T follicular helper cell (primary cell): ENCODE measurements at places on chromosomes 1 and 21.

- DNase-seq: no peak
These were observed 2.6 kb downstream of the ALPL start for GRCh38 chr1:21511579-21512522.

DNA sequence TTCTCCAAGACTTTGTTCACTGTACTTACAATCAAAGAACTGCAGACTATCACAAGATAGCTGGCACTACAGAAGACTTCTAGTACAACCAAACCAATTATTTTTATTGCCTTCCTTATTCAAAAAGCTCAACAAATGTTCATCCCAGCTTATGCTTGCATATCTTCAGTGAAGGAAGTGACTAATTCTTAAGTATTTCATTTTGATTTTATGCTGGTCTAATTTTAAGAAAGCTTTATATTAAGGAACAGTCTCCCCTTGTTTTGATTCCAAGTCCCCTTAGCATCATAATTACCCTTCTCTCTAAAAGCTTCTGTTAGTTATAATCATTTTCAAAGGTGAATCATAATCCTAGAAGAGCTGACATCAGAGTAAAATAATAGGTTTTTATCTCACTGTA lies 132.9 kb downstream of the LRRIQ3 start:
- no peak for DNase-seq

DNA sequence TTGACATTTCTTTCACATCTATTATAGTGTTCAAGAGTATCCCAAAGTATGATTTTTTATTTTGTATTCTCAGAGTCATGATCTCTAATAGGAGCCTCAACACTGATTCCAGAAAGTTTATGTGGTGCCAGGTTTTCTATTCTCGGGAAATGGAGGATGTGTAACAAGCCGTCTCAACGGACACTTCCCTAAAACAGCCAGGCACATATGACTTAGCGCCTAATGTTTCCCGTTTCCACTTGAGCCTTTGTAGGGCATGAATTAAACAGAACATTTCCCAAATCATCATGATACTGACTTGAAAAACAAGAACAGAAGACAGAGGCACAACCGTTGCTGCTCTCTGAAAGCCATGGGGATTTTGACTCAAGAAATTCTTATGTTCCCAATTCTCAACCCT lies 8.0 kb downstream of the CYYR1 start:
- no peak for DNase-seq

DNA sequence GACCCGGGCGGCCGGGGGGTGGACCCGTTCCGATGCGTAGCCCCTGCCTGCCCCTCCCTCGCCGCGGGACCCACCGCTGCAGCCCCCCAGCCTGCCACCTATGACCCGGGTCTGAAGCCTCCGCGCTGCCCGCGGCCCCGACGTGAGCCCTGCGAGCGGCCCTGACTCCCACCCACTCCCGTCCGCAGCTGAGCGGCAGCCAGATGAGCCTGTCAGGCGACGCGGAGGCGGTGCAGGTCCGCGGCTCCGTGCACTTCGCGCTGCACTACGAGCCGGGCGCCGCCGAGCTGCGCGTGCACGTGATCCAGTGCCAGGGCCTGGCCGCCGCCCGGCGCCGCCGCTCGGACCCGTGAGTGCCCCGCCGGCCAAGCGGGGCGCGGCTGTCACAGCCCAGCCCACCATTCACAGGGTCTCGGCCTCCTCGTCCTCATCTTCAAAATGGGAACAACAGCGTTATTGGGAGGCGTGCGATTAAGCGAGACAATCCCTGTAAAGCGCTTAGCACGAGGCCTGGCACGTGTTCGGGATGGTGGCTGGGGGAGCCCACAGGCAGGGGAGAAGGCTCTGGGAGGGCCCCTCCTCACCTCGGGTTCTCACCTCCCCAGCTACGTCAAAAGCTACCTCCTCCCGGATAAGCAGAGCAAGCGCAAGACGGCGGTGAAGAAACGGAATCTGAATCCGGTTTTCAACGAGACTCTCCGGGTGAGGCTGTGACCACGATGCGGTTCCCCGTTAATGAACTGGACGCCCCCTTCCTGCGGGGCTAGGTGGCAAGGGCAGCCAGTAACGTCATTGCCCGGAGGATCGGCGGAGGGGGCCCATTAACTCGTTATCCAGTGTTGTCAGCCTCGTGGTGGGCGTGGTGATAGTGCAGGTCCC lies 8.2 kb downstream of the SYTL1 start:
- DNase-seq: no peak

DNA sequence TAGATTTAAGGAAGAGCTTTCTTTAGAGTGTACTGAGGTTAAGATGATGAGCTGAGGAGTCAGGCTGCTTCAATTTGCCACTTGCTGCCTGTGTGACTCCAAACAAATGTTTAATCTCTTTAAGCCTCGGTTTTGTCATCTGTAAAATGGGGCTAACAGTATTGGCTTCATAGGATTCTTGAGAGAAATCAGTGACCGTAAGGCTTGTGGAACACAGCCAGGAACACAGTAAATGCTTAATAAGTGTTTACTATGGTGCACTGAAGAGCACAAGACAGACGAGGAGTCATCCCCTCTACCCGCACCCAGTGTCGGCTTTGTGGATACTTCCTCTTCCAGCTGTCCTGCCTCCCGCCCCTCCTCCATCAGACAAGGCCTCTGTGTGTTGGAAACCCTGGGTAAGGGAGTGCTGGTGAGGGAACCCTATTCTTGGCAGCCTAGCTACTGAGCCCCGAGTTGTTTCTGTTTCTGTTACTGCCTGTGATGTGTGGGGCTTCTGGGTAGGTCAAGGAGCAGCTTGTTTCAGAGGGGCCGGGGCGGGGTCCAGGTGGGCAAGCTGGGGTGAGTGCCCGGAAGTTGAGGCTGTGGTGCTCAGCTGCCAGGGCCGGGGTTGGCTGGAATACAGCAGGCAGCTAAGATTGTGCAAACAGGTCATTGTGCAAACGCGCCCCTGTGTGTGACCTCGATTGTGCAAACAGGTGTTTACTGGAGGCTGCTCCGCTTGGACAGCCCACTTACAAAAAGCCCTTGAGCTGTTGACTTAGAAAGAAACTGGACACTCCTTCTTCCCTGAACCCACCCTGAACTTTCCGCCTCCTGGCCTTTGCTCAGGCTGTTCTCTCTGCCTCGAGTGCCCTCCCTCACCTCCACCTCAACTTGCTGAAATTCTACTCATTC lies 4.0 kb upstream of the CSF3R start:
- no peak for DNase-seq

GRCh38 chr1:45979778-45980176 lies 152.7 kb downstream of the PIK3R3 start:
- no peak for DNase-seq

- no peak for DNase-seq
These were observed 2.3 kb downstream of the POFUT2 start for GRCh38 chr21:45285266-45285931.

- DNase-seq: no peak
These were observed 15.4 kb downstream of the TRABD2B start for GRCh38 chr1:47981667-47982350.

DNA sequence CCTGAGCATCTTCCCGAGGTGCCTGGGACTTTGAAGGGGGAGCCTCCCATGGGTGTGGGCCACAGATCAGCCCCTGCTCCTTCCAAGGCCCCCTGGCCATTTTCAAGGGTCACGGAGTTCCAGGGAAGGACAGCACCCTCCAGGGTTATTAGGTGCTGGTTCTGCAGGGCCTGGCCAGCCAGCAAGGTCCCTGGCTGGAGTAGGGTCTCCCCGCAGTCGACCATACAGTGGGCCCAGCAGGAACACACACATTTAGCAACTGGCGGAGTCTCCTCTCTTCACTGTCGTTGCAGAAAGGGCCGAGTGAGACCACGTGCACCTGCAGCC lies 17.7 kb upstream of the SUMO3 start:
- DNase-seq: no peak

DNA sequence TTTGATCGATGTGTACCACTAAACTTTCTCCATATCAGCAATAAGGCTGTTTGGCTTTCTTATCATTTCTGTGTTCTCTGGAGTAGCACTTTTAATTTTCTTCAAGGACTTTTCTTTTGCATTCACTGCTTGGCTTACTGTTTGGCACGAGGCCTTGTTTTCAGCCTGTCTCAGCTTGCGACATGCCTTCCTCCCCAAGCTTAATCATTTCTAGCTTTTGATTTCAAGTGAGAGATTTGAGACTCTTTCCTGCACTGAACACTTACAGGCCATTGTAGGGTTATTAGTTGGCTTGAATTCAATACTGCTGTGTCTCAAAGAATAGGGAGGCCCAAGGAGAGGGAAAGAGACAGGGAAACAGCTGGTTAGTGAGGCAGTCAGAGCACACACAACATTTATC lies 120.6 kb upstream of the KCND3 start:
- no peak for DNase-seq

GRCh38 chr1:212290608-212291007 lies 5.4 kb downstream of the PPP2R5A start:
- DNase-seq: no peak

- DNase-seq: no peak
These were observed 3.2 kb downstream of the ATP1B1 start for GRCh38 chr1:169109561-169110134.

DNA sequence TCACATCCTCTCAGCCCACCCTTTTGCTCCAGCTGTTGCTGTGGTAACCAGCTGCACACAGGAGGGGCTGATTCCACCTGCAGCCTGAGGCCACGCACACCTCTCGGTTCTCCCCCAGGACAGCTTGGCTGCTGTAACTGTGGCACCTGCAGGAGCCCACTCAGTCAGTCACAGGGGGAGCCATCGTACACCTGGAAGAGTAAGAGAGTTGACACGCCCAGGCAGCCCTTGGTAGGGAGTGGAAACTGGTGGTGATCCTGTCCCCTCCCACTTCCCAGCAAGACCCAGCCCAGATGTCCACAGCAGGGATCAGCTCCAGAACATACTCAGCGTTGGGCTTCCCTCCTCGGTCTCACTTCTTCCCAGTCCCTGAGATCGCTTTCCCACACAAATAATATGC lies 32.2 kb upstream of the BACE2 start:
- DNase-seq: no peak

GRCh38 chr1:199851439-199852140 lies 175.9 kb upstream of the NR5A2 start:
- DNase-seq: no peak
